ENCODE measurements at places on chromosomes 11 and 22.

- DNase-seq, result no peak
Measured at GRCh38 chr11:114166897-114167323, 107.4 kb downstream of the ZBTB16 start.

GRCh38 chr11:63682066-63683021, 1.0 kb downstream of the RTN3 start:
- DNase-seq, result no peak

DNA sequence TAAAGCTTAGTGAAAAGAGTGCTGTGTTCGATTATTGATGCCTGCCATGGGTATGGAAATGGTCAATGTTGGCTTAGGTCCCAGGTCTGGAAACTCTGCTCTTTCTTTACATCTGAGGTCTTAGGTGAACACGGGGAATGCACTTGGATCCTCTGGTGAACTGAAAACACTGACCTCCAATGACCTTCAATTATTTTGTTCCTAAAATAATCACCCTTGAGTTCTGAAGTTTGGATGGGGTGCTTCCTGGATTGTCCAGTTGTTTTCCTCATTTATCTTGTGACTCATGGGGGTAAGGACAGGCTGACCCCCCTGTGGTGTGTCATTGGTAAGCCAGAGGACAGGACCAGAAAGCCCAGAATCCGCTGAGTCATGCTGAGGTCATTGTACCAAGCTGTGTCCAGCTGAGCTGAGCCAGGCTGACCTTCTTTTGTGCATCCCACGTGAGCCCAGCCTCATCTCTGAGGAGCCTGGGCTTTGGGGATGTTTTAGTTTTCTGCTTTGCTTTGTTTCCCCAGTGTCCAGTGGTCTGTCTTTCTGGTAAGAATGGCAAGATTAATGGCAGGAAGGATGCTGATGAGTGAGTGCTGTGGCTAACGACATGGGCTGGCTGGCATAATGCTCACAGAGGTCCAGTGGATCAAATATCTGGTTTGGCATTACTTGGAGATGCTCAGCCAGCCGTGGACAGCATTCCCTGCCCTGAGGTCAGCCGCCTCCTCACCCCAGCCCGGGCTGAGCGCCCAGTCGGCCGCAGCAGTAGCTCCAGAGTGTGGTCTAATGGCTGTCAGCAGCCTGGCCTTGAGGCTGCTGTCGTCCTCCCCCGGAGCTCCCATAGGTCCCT, 35.6 kb downstream of the AMPD3 start:
- DNase-seq, result peak; percentile 18

DNA sequence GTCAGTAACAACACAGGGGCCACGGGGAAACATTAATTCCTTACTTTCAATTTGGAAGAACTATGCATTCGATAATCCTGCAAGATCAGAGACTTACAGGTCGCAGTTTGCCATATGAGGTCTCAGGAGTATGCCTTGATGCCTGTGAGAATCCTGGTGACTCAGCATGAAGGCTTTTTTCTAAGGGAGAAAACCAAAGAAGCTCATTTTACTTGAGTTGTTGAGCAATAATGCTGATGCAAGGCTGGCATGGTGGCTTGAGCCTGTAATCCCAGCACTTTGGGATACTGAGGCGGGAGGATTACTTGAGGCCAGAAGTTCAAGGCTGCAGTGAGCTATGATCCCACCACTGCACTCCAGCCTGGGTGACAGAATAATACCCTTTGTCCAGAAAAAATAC, 26.6 kb downstream of the ATG16L2 start:
- no peak for DNase-seq

DNA sequence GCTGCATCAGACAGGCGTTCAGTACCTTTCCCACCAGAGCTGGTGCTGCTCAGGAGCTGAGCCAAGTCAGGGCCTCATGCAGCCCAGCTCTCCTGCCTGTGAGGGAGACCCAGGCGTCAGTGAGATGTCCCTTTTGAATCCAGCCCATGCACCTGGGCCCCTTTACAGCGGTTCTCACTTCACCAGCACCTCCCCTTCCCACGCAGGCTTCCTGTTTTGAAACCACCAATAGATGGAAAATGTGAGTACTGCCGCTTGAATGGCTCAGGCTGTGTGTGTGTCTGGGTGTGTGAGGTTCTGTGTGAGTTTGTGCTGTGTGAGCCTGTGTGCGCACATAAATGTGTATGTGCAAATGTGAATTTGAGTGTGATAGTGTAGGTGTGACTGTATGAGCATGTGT, 88.4 kb downstream of the UBASH3B start:
- DNase-seq, result no peak

GRCh38 chr11:46489656-46490560, 98.3 kb upstream of the CHRM4 start:
- no peak for DNase-seq

DNA sequence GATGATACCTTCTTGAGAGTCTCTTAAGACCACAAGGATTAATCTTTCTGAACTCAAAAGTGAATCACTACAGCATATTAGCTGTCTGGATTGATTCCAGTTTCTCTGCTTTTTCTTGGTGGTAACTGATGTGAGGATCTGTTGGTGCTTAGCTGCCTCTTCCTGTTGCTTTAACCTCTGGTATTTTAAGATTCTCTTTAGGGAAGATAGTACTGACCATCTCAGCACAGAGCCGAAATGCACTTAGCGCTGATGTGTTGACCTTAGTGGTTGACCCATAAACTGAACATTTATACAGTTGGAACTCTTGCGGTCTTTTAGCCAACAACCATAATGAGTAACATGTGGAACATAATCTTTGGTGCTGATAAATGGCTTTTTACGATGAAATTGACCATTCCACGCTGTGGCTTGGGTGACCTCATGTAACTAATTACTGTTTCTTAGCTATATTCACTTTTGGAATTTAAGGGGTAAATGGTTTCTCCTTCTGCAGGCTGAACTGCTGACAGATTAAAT, 33.7 kb downstream of the APLP2 start:
- no peak for DNase-seq

DNA sequence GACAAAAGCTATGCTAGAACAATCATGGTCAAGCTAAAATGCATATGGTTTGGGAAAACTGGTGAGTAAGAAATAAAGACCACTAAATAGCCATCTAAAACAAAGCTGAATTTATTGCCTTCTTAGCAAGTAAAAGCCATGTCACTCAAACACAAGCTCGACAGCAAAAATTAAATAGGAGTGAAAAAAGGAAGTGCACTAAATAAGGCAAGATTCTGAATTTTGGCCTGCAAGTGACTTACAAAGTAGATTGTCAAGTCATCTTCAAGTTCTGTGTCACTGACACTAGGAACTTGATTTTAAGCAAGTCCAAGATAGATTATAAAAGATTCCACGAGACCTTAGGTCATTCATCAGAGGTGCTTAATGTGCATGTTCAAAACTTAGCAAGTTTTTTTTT, 27.4 kb downstream of the TUG1 start:
- DNase-seq, result no peak

- no peak for DNase-seq
Measured at GRCh38 chr11:25057861-25058260, 561.0 kb downstream of the LUZP2 start.

- DNase-seq, result no peak
Measured at GRCh38 chr11:32786811-32787210, 7.7 kb downstream of the CCDC73 start.

GRCh38 chr22:39205344-39206021, 39.3 kb downstream of the PDGFB start:
- DNase-seq, result no peak

DNA sequence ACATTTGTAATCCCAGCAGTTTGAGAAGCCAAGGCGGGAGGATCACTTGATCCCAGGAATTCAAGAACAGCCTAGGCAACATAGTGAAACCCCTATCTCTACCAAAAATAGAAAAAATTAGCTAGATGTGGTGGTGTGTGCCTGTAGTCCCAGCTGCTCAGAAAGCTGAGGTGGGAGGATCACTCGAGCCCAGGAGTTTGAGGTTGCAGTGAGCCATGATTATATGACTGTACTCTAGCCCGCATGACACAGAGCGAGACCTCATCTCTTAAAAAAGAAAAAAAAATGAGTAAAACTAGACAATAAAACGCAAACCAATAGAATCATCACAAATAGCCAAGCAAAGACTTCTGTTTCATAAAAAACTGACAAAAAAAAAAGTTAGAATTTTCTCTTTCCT, 21.8 kb downstream of the NUCB2 start:
- DNase-seq, result no peak

DNA sequence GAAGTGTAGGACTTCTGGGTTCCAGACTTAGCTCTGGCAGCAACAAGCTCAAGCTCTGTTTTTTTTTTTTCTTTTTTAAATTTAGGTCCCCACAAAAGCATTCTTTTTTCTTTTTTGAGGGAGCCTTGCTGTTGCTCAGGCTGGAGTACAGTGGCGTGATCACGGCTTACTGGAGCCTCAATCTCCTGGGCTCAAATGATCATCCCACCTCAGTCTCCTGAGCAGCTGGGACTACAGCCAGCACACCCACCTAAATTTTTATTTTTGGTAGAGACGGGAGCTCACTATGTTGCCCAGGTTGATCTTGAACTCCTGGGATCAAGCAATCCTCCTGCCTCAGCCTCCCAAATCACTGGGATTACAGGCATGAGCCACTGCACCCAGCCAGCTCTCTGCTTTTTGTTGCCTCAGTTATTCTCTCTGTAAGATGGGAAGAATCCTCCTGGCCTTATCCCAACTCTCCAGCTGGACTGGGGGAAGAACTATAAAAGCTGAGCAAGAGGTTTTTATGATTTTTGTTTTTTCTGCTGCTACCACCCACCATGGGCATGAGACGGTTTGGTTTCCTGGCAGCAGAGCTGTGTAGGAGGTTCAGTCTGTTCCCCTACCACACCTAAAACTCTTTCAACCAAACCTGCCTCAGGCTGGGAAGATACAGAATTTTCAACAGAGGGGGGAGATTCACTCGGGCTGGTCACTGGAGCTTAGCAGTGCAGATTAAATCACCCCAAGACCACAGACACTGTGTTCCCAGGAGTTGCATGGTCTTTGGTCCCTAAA, 11.6 kb upstream of the MTFP1 start:
- DNase-seq, result no peak

DNA sequence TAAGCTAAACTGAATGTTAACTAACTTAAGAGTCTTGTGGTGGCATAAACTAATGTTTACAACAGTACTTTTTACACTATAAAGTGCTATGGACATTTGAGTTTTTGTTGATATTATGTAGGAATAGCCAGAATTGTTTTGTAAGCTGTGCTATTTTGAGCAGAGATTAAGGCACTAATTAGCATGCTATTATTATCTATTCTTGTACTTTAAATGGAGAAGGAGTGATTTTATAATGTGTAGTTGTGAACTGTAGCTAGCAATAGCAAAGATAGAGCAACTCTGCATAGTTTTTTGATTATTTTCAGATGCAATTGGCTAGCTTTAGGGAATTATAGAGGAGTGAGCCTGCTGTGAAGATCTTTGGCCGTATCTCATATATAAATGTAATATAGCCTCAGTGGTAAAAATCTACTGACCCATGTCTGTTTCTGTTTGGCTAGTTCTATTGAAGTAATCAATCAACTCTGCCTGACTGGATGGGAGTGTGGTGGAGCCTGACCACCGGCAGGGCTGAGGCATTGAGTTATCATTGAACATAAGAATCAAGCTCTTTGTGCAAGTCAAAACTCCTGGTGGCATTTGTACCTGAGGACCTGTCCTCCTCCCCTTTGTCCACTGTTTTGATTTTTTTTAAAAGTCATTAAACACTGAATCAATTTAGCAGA, 34.3 kb downstream of the NCAM1 start:
- no peak for DNase-seq

DNA sequence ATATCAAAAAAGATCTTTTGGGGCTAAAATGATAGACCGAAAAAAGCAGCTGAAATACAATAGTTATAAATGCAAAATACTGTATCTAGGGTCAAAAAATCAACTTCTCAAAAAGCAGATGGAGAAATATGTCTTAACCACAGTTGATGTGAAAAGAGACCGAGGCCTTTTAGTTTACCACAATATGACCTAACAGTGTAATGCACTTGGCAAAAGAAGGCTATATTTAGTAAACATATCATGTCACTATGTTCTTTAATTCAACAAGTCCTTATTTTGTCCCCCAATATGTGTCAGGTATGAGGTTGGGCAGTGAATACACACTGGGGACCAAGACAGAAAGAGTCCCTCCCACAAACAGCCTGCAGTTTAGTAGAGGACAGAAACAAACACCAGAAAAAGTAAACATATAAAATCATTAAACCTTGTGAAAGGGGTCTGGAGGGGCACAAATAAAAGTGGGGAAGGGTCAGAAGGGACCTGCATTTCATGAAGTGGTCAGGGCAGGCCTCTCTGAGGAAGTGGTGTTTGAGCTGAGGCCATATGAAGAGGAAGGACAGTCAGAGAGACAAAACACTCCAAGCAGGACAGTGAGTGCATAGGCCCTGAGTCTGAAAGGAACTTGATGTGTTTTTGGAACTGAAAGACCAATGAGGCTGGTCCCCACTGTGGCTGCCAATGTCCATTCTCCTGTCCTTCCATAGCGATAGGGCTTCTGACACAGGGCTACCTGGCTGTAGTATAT, 53.4 kb downstream of the LIF start:
- DNase-seq, result no peak

DNA sequence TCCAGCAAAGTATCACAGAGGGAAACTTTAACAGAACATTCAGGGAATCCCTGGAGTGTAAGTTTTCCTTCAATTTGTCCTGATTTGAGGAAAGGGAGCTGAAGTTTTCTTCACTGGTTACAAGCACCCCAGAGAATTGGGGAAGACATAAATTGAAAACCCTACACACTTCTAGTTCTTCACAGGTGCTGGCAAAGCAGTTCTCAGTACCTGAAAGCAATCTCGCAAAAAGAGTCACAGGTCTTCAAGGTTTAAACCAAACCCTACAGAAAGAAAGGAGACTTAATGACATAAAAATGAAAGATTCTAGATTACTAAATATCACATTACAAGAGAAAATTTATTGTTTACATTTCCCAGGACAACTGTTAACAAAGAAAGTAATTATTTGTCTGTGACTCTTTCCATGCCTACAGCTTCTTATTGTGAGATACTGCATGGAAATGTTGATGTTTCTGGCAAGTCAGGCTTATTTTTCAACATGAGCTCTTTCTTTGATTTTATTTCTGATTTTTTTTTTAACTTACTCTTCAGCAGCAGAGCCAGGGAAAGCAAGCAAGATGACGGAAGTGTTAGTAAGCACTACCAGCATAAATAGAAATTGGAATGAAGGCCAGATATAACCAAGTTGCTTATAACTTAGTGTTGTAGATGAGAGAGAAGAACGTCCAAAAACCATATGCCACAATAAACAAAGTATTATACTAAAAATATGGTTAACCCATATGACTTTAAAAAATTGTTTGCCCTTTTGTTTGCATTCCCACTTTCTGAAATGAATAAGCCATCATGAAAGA, 44.1 kb downstream of the FANCF start:
- DNase-seq, result no peak

DNA sequence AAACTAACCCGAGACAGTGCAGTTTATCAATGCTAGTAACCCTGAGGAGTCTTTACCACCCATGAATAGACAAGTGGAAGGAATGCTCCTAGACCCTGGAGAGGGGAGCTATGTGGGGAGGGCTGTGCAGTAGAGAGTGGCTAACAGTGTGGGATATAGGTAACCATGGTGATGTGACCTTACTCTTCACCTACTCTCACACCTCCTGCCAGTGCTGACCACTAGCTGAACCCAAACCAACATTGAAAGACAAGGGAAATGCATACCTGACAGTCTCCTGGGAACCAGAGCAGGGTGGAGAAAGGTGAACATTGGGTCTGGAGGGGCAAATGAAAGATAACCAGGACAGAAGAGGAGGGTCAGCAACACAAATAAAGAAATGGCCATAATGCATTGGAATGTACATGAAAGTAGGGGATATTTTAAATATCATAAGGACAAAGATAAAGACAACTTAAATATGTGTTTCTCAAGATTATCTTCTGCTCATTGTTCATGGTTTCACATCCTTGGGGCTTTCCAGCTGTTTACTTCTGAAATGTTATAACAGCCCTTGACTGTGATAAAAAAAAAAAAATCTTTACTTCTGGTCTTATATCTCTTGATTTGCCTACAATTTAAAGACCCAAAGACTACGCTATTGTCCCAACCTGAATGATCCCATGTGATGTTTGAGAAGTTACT, 983.3 kb upstream of the TENM4 start:
- no peak for DNase-seq

Data from renal cortex interstitium (tissue), 15 donors.